ENCODE measurements at places on chromosomes 12 and 14. TPM values are rescaled to one million over a fixed set of nuclear protein-coding genes. Genes with fewer than 3 reads are reported as not detected.
A peak's percentile ranks its signal among the peaks of the same experiment; 100 is the strongest.

DNA sequence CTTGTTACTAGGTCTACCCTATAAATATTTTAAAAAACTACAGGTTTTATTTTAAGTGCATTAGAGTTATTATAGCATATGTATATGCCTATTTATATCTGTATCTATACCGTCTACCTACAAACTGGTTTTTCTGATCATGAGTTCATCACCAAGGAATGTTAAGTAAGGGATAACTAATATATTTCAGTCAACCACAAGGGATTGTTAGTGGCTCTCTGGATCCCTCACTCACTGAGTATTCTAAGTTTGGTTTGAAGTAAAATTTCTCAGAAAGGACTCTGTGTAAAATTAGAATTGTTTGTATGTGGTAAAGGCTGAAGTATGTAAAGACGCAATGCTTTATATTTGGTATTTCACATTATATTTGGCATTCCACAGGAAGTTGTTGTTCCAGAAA, 4.8 kb downstream of the EPYC start:
- no peak overlapping the region for H3K27ac ChIP-seq
- H3K27me3 ChIP-seq: no peaks in the 10 kb centered on the region
- H3K36me3 ChIP-seq: no peaks in the 10 kb centered on the region
- H3K4me3 ChIP-seq: no peak overlapping the region
- DNase-seq: no peak

GRCh38 chr12:88393017-88393767, 187.1 kb downstream of the KITLG start:
- no peaks in the 10 kb centered on the region for H3K4me1 ChIP-seq
- no peaks in the 10 kb centered on the region for H3K27me3 ChIP-seq
- H3K4me3 ChIP-seq: no peak overlapping the region
- no peaks in the 10 kb centered on the region for H3K36me3 ChIP-seq
- no peak overlapping the region for H3K27ac ChIP-seq

GRCh38 chr12:69330475-69331473, 17.4 kb upstream of the LYZ start:
- no peaks in the 10 kb centered on the region for H3K27me3 ChIP-seq
- peaks cover 60% of the 10 kb centered on the region for H3K4me1 ChIP-seq
- H3K4me3 ChIP-seq: peak overlapping the region; percentile 49
- H3K27ac ChIP-seq: peak overlapping the region; percentile 72
- peak; percentile 74 for DNase-seq
- no peaks in the 10 kb centered on the region for H3K36me3 ChIP-seq

Gene EML1
- 0.23 TPM for total RNA-seq

DNA sequence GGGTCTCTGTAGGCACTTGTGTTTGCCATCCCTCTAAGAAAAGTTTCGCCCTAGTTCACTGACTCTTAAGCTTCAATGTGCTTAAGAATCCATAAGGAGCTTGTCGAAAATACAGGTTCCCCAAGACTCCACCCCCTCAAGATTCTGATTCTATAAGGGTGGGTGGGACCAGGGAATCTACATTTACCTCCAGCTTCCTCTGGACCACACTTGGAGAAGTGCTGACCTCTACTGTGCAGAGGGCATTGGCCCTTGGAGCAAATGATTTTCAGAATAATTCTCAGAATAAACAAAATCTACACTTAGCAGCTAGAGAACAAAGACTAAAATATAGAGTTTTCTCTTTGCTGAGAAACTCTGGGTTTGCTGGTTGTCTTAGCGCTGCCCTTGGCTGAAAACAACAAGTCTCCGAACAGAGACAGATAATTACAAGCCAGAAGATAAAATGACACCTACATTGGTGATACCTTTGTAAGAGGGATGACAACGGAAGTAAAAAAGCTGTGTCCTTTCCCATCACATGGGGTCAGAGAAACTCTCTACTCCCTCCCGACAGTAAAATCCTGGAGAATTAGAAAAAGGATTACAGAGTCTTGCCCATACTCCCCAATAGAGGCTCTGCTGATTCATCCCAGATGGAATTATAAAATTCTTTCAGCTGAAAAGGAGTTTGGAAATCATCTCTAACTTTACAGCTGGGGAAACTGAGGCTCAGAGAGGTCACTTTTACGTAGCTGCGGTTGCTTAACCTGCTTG, 4.8 kb downstream of the TGFB3 start:
- no peak for DNase-seq
- no peak overlapping the region for H3K27ac ChIP-seq
- H3K4me3 ChIP-seq: no peak overlapping the region
- no peaks in the 10 kb centered on the region for H3K27me3 ChIP-seq
- peaks cover 31% of the 10 kb centered on the region for H3K4me1 ChIP-seq
- no peaks in the 10 kb centered on the region for H3K36me3 ChIP-seq

DNA sequence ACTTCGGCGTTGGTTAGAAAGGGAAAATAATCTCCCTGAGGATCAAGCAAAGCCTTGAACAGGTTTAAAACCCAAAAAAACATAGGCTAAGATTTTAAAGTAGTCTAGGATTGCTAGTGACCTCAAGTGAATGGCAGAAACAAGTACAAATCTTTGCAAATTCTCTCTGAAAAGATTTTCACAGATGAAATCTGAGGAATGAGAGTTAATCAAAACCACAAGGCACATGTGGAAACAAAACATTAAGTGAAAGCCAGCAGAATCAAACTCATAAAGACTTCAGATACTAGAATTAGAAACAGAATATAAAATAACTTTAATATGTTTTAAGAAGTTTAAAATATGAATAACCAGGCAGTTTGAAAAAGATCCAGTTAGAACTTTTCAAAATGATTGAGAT, 52.2 kb upstream of the CFL2 start:
- H3K4me1 ChIP-seq: no peaks in the 10 kb centered on the region
- no peak for DNase-seq
- H3K27ac ChIP-seq: no peak overlapping the region
- no peak overlapping the region for H3K4me3 ChIP-seq
- H3K27me3 ChIP-seq: no peaks in the 10 kb centered on the region

DNA sequence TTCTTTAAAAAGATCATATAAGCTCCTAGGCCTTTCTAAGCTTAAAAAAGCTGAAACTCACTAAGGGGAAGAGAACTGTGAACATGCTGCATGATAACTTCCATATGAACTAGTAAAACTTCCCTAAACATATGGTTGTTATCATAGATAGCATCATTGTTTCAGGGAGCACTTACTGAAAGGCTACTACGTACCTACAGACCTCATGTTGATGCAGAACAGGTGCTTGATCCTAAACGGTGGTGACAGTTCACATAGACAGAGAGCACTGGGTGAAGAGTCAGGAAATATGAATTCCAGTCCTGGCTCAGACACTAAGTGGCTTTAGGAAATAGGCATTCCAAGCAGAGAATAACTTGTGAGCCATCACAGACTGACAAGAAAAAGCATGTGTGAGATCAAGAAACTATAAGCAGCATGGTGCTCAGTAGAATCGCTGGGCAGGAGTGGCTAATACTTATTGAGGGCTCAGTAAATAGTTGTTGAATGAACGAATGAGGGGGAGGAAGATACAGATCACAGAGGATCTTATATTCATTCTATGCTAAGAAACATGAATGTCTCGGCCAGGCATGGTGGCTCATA, 78.4 kb upstream of the NUDT4 start:
- no peak overlapping the region for H3K4me3 ChIP-seq
- H3K4me1 ChIP-seq: no peaks in the 10 kb centered on the region
- H3K27me3 ChIP-seq: no peaks in the 10 kb centered on the region
- H3K36me3 ChIP-seq: no peaks in the 10 kb centered on the region
- no peak for DNase-seq

DNA sequence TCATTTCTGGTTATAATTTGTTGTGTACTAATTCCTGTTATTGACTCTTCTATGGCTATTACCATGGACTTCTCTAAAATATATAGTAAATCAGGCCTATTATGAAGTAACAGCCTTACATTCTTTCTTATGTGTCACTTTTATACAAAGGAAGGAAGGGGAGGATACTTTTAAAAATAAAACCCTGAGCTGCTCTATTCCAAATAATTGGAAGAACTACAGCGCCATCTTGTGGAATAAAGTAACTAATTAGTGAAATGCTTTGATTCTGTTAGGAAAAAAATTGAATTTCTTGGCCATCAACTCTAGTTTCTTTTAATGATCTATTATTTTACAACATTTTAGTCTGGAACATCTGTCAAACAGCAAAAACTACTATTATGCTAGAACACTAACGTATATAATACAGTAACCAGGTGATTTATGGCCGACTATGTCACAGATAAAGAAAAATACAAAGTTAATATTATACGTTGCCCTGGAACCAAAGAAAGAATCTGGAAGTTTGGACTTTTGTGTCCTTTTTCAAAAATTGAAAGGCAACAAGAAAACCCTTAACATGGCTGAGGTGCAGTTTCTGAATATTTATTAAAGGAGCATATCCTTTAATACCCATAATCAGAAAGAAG, 55.0 kb upstream of the NELL2 start:
- no peak overlapping the region for H3K27ac ChIP-seq
- H3K27me3 ChIP-seq: no peaks in the 10 kb centered on the region
- DNase-seq: peak; percentile 67
- H3K4me1 ChIP-seq: no peaks in the 10 kb centered on the region

GRCh38 chr12:1922075-1922709, 3.7 kb upstream of the CACNA2D4 start:
- no peaks in the 10 kb centered on the region for H3K27me3 ChIP-seq
- H3K36me3 ChIP-seq: no peaks in the 10 kb centered on the region
- no peak for DNase-seq
- no peak overlapping the region for H3K4me3 ChIP-seq
- no peak overlapping the region for H3K27ac ChIP-seq
- peaks cover 9% of the 10 kb centered on the region for H3K4me1 ChIP-seq

DNA sequence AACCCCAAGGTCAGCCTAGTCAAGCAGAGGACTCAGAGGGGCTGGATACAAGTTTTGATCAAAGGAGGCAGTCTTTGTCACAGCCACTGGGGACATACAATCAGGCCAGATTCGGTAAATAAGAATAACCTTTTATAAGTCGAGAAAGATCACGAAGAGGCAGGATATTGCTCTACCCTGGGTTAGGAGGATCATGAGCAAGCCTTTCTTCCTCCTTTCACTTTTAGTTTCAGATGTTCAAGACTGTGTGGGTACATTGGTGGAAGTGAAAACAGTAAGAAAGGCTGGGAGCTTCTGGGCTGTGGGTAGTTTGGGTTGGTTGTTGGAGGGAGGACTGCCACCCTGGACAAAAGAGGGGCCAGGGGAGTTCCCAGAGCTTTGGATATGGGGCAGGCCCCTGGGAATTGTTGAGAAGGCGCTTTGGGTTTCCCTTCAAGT, 127.7 kb downstream of the SNAPC1 start:
- no peaks in the 10 kb centered on the region for H3K27me3 ChIP-seq
- peak; percentile 48 for DNase-seq
- H3K4me3 ChIP-seq: no peak overlapping the region
- H3K27ac ChIP-seq: no peak overlapping the region
- peaks cover 14% of the 10 kb centered on the region for H3K4me1 ChIP-seq

- H3K27me3 ChIP-seq: no peaks in the 10 kb centered on the region
- DNase-seq: no peak
- no peak overlapping the region for H3K27ac ChIP-seq
- H3K4me1 ChIP-seq: peaks cover 11% of the 10 kb centered on the region
- no peak overlapping the region for H3K4me3 ChIP-seq
Observed at GRCh38 chr12:52682938-52683574, 2.8 kb upstream of the KRT1 start.

Gene ACTN1
- 70.8 TPM for total RNA-seq

GRCh38 chr12:128930606-128931005, 77.3 kb downstream of the GLT1D1 start:
- no peak overlapping the region for H3K4me3 ChIP-seq
- no peak overlapping the region for H3K27ac ChIP-seq
- no peaks in the 10 kb centered on the region for H3K4me1 ChIP-seq
- H3K27me3 ChIP-seq: no peaks in the 10 kb centered on the region
- no peaks in the 10 kb centered on the region for H3K36me3 ChIP-seq

Gene OLR1
- 0.42 TPM for total RNA-seq

DNA sequence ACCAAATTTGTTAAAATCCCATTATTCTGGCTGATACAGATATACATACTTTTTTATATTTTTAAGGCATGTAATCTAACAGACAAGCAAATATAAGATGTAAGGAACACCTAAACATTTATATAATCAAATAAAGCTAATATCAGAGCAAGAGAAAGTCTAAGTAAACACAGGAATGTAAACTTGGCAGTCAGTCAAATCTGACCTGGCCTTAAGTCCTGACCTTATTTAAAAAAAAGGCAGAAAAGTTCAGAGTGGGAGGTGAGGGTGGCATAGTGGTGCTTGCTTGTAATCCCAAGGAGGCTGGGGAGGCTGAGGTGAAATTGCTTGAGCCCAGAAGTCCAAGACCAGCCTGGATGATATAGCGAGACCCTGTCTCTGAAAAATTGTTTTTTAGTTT, 152.6 kb downstream of the DERA start:
- no peaks in the 10 kb centered on the region for H3K27me3 ChIP-seq
- no peaks in the 10 kb centered on the region for H3K4me1 ChIP-seq
- H3K4me3 ChIP-seq: no peak overlapping the region
- no peak for DNase-seq
- no peaks in the 10 kb centered on the region for H3K36me3 ChIP-seq
- no peak overlapping the region for H3K27ac ChIP-seq

DNA sequence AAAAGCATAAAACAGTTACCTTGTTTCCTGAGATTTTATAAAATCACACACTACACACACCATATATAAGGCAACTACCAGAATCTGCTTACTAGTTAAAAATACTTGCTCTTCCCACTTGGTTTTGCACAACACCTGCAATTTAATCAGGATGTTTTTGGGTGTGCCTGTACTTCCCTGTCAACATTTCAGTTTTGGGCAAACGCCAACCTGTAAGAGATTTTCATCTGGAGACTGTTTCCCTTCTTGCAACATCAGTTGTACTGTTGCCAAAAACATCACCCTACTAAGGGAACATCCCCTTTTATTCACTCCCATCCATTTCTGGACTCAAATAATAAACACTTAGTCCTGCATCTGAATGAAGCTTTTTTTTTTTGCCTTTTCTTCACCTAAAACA, 172.3 kb downstream of the DUSP6 start:
- no peaks in the 10 kb centered on the region for H3K36me3 ChIP-seq
- no peaks in the 10 kb centered on the region for H3K27me3 ChIP-seq
- DNase-seq: no peak
- H3K4me1 ChIP-seq: peaks cover 7% of the 10 kb centered on the region
- H3K27ac ChIP-seq: no peak overlapping the region

- H3K27me3 ChIP-seq: no peaks in the 10 kb centered on the region
- DNase-seq: no peak
- H3K4me3 ChIP-seq: no peak overlapping the region
- H3K27ac ChIP-seq: no peak overlapping the region
- H3K4me1 ChIP-seq: no peaks in the 10 kb centered on the region
Observed at GRCh38 chr14:104282332-104283196, 144.2 kb downstream of the KIF26A start.

Measured in CD4-positive, alpha-beta memory T cell (primary cell).